ENCODE measurements at places on chromosomes 3 and 15. TPM values are rescaled to one million over a fixed set of nuclear protein-coding genes. Genes with fewer than 3 reads are reported as not detected.

FOXB1 gene
- 6.0 TPM for total RNA-seq

DNA sequence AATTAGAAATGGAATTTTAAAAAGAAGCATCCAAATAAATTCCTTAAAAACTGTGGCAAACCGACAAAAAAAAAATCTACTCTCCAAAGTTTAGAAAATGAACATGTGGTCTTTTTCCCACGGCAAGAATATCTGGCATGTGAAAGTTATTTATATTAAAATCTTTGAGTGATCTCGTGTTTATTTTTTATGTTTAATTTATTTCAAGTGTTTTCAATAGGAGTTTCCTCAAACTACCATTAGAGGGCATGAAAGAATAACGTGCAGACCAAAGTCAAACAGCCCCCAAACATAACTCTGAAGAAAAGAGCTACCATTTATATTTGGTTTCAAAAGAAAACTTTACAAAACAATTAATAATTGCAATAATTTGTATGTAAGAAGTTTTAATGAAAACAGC is 286.4 kb downstream of the ZIC4 start:
- no peaks in the 10 kb centered on the region for H3K36me3 ChIP-seq
- H3K4me1 ChIP-seq, result no peaks in the 10 kb centered on the region
- no peaks in the 10 kb centered on the region for H3K27me3 ChIP-seq
- no peak for DNase-seq

DNA sequence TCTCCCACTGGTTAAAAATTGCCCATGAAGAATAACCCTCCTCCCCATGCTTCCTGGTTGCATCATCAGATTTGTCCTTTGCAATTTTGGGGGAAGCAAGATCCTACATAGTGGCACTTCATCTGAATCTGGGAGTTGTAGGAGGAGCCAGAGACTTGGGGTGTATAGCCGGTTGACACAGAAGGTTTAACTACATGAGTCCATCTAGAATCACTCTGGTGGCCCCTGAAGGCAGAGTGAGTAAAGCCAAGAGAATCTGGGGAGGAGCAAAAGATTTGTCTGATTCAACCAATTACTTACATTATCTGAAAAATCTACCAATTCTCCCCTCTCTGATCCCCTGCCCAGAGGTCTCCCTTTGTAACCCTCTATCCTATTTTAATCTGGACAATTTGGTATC is 50.1 kb downstream of the SYN2 start:
- H3K27me3 ChIP-seq, result peaks cover 38% of the 10 kb centered on the region
- no peak overlapping the region for H3K4me3 ChIP-seq
- no peaks in the 10 kb centered on the region for H3K36me3 ChIP-seq
- H3K27ac ChIP-seq, result no peak overlapping the region
- H3K4me1 ChIP-seq, result no peaks in the 10 kb centered on the region

DNA sequence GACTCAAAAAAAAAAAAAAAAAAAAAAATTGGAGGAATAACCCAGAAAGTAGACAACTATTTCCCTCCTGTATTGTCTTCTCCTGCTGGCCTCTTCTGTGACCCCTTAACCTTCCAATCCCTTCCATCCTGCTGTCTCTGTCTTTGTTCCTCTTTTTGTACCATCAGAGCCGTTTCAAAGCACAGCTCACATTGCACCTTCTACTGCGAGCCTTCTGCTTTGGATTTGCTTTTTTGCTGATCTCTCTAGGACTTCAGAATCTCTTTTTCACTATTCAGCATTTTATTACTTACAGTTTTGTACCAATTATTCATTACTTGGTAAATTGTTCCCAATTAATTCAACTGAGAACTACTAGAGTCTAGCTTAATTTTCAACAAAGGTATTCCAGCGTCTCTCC is 284.0 kb upstream of the TBL1XR1 start:
- H3K27ac ChIP-seq, result no peak overlapping the region
- H3K4me3 ChIP-seq, result no peak overlapping the region
- H3K27me3 ChIP-seq, result no peaks in the 10 kb centered on the region
- no peaks in the 10 kb centered on the region for H3K4me1 ChIP-seq
- DNase-seq, result no peak
- H3K36me3 ChIP-seq, result peaks cover 4% of the 10 kb centered on the region

IVD gene
- 75.5 TPM for total RNA-seq

DNASE1L3 gene
- total RNA-seq, result not detected

GRCh38 chr3:51539291-51539941 is 897 bp downstream of the RAD54L2 start:
- peaks cover 48% of the 10 kb centered on the region for H3K4me1 ChIP-seq
- H3K36me3 ChIP-seq, result no peaks in the 10 kb centered on the region
- peak overlapping the region; percentile 77 for H3K4me3 ChIP-seq
- no peaks in the 10 kb centered on the region for H3K27me3 ChIP-seq
- peak overlapping the region; percentile 76 for H3K27ac ChIP-seq

IRAK2 gene
- total RNA-seq, result 9.4 TPM

DNA sequence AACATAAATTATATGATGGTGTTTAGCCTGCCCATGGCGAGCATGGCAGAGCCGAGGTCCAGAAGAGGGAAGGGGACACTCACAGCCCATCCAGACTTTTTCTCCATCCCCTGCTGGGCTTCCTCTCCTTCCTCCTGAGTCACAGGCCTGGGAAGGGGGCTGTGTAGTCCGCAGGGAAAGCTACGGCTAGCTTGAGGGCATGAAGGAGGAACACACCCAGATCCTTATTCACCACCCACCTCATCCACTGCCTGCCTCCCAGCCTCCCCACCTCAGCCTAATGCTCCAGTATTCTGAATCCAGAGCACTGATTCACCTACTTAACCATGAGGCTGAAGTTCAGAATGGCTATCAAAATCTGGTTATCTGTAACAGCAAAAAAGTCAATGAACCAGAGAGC is 97.8 kb downstream of the OXNAD1 start:
- H3K36me3 ChIP-seq, result peaks cover 13% of the 10 kb centered on the region
- no peaks in the 10 kb centered on the region for H3K27me3 ChIP-seq
- H3K4me3 ChIP-seq, result no peak overlapping the region
- H3K27ac ChIP-seq, result peak overlapping the region; percentile 45
- peaks cover 27% of the 10 kb centered on the region for H3K4me1 ChIP-seq
- no peak for DNase-seq

- peaks cover 27% of the 10 kb centered on the region for H3K27me3 ChIP-seq
- H3K27ac ChIP-seq, result no peak overlapping the region
- no peak overlapping the region for H3K4me3 ChIP-seq
These were observed 11.4 kb downstream of the CCK start for GRCh38 chr3:42254566-42254965.

DNA sequence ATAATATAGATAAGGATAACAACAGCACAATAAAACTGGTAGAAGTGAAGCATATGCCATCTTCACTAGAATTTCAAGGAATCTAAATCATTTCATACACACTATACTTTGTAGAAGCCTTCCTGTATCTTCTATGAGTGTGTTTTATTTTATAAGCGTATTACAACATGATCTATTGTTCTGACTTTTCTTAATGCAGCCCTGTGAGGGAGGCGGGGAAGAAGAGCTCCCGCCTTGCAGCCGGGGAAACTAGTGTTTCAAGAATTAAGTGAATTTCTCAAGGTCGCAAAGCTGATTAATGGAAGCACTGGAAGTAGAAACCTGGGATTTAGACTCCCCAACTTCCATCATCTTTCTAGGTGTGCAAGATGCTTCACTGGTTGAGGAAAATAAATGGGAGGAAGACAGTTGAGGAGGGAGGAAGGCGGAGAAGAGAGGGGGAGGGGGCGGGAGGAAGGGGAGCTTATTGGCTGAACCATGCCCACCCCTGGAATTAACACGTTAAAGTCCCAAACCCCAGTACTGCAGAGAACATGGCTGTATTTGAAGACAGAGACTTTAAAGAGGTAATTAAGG is 32.9 kb downstream of the VGLL4 start:
- no peak overlapping the region for H3K27ac ChIP-seq
- no peaks in the 10 kb centered on the region for H3K36me3 ChIP-seq
- H3K27me3 ChIP-seq, result no peaks in the 10 kb centered on the region
- peaks cover 50% of the 10 kb centered on the region for H3K4me1 ChIP-seq

Data from activated T-cell treated with anti-CD3 and anti-CD28 coated beads, Interleukin-2, amount 50 U/mL, for 72 hours (primary cell).